ENCODE measurements at places on chromosomes 16 and 17. TPM values are rescaled to one million over a fixed set of nuclear protein-coding genes. Genes with fewer than 3 reads are reported as not detected.

The KRTAP9-4 gene
- not detected for total RNA-seq

The KRTAP4-4 gene
- total RNA-seq: not detected

The NECAB2 gene
- 3.7 TPM for total RNA-seq

The ENPP7 gene
- not detected for total RNA-seq

The UNKL gene
- 28.3 TPM for total RNA-seq

The ZP2 gene
- total RNA-seq: not detected

The SMIM22 gene
- 0.38 TPM for total RNA-seq

The CIBAR2 gene
- total RNA-seq: not detected

The ADAMTS18 gene
- total RNA-seq: not detected

The TLCD3B gene
- total RNA-seq: 0.31 TPM

The CLEC18B gene
- total RNA-seq: 0.33 TPM

The VASN gene
- 8.3 TPM for total RNA-seq

The C16orf74 gene
- 16.5 TPM for total RNA-seq

The METRNL gene
- total RNA-seq: 25.1 TPM

The HBA1 gene
- 1.1 TPM for total RNA-seq

The TMEM88 gene
- total RNA-seq: 0.96 TPM

The CACNG1 gene
- total RNA-seq: 0.11 TPM

The EXOC3L1 gene
- 0.03 TPM for total RNA-seq

The CASKIN1 gene
- 0.67 TPM for total RNA-seq

The KRT20 gene
- total RNA-seq: 0.47 TPM

The HID1 gene
- total RNA-seq: 7.3 TPM

The CLEC10A gene
- total RNA-seq: not detected

The CACNG3 gene
- total RNA-seq: not detected

The SECTM1 gene
- 1.4 TPM for total RNA-seq

The TMIGD1 gene
- not detected for total RNA-seq

The SULT1A3 gene
- 6.5 TPM for total RNA-seq

The C1QTNF8 gene
- not detected for total RNA-seq

The MRPS7 gene
- 166 TPM for total RNA-seq

The CCR7 gene
- 0.97 TPM for total RNA-seq

The DLX3 gene
- 0.20 TPM for total RNA-seq

All from A549 treated with DMSO at 1 μM for 4 hours (cell line).